ENCODE measurements at places on chromosomes 4 and X.
A peak's percentile ranks its signal among the peaks of the same experiment; 100 is the strongest.

DNA sequence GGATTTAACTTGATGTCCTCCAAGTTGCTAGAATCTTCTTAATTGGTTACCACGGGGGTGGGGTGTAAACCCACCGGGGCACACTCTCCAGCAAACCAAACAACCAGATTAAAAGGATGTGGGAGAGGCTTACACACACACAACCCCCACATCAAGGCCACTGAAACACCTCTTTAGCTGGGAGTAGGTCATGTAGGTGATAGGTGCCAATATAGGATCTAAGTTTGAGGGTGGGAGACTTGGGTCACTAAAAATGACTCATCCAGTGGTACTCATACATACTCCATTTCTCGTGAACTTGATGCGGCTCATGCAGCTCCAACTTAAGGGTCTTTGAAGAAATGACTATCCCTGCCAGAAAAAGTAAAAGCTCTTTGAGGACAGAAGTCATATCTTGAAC is 20.5 kb upstream of the CD40LG start:
- no peaks in the 10 kb centered on the region for H3K27me3 ChIP-seq
- no peak for DNase-seq
- no peak overlapping the region for H3K27ac ChIP-seq
- H3K4me1 ChIP-seq: no peaks in the 10 kb centered on the region
- H3K4me3 ChIP-seq: no peak overlapping the region

DNA sequence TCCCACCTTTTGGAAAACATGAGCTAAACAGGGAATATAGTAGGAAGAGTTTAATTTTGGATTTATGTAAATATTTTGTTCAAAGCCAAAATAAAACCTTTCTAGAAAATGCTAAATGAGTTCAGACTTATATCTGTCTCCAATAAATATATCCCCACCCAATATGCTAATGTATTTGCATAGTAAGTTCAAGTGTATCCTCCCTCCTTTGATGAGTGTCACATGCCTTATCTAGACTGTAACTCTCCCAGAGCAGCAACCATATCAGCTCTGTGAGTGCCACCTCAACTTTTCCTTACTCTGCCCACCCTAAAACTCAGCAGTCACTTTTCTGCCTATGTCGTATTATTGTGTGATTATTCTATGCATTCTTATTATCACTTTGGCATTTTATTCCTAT is 516.1 kb upstream of the NR3C2 start:
- no peaks in the 10 kb centered on the region for H3K27me3 ChIP-seq
- no peak overlapping the region for H3K4me3 ChIP-seq
- H3K27ac ChIP-seq: no peak overlapping the region
- H3K4me1 ChIP-seq: no peaks in the 10 kb centered on the region
- no peaks in the 10 kb centered on the region for H3K36me3 ChIP-seq

DNA sequence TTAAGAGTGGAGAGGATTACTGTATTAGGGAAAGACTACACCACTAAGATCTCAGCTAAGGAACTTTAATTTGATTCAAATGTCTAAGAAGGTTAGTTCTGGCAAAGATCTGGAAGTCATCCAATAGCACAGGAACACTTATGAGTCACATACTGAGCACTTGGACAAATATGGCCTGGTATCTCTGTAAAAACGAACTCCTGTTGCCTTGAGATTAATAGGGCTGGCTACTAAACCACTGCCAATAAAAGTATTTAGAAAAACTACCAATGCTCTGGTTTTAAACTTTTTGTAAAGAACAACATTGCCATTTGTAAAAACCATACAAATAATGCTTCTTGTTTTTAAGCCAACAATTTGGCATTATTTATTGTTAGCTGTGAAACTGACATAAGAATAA is 70.5 kb downstream of the SEC24D start:
- H3K27me3 ChIP-seq: no peaks in the 10 kb centered on the region
- H3K4me3 ChIP-seq: no peak overlapping the region
- peak overlapping the region; percentile 91 for H3K27ac ChIP-seq
- H3K36me3 ChIP-seq: peaks cover 3% of the 10 kb centered on the region

- no peaks in the 10 kb centered on the region for H3K36me3 ChIP-seq
- H3K4me3 ChIP-seq: no peak overlapping the region
- no peak for DNase-seq
- no peak overlapping the region for H3K27ac ChIP-seq
Measured at GRCh38 chr4:168787801-168788595, 222.1 kb downstream of the CBR4 start.

DNA sequence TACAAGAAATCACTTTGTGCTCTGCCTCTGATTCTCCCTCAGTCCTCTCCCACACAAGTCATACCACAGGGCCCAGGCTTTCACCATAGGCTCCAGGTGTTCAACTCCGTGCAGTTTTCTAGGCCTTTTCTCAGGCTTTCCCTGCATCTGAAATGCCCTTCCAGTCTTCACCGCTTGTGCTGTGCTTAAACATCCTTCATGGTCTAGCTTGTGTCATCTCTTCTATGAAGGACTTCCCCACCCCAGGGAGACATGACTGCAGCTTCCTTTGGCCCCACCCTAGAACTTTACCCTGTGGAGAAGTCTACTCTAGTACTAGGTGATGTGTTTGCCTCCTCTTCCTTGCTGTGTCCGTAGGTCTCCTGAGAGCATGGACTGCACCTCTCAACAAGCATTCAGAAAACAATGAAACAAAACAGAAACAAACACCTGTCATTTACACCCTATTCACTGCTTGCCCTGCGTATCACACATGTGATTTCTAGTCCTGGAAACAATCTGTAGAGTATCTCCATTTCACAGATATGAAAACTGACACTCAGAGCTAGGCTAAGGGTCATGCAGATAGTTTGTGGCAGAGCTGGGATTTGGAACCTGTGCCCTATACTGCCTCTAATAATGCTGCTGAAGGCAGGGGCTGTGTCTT is 22.7 kb upstream of the LEF1 start:
- H3K27ac ChIP-seq: no peak overlapping the region
- no peaks in the 10 kb centered on the region for H3K4me1 ChIP-seq
- no peak overlapping the region for H3K4me3 ChIP-seq
- no peaks in the 10 kb centered on the region for H3K27me3 ChIP-seq

- no peak overlapping the region for H3K27ac ChIP-seq
- H3K36me3 ChIP-seq: peaks cover 8% of the 10 kb centered on the region
- no peaks in the 10 kb centered on the region for H3K27me3 ChIP-seq
- no peak for DNase-seq
Measured at GRCh38 chr4:122884499-122884898, 37.9 kb downstream of the NUDT6 start.

DNA sequence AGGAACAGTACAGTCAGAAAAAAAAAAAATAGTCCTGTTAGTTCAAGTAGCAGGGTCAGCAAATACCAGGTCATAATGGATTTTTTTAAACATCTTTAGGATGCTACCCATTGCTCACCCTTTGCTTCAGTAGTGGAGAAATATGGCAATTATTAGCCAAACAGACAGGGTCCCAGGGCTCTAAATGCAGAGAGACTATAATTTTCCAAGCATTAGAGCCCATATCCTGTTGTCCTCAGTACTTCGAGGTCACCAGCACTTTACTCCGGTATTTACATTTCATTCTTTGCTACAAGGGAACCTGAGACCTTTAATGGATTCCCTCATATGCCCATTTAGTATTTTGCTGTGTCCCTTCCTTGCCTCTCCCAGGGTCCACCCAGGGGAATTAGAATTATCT is 1562.9 kb upstream of the TENM3 start:
- H3K27me3 ChIP-seq: no peaks in the 10 kb centered on the region
- no peak for DNase-seq
- H3K4me3 ChIP-seq: no peak overlapping the region
- H3K27ac ChIP-seq: no peak overlapping the region
- H3K36me3 ChIP-seq: no peaks in the 10 kb centered on the region

DNA sequence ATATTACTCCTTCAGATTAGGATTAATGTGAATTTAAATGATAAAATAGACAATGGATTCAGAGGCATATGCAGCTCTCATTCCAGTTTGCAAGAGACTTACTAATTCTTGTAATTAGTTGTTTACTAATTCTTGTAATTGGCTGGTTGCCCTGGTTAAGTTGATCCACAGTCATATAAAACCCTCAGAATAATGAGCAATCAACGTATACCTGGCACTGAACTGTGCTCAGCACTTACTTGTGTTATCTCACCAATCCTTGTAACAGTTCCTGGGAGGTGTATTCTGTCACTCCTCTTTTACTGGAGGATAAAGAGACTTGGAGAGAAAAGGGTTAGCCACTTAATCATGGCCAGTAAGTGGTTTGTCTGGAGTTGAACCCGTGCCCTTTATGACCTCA is 10.5 kb downstream of the HERC5 start:
- no peaks in the 10 kb centered on the region for H3K4me1 ChIP-seq
- peaks cover 37% of the 10 kb centered on the region for H3K36me3 ChIP-seq
- DNase-seq: no peak
- H3K27ac ChIP-seq: no peak overlapping the region
- no peak overlapping the region for H3K4me3 ChIP-seq

Measured in esophagus muscularis mucosa (tissue), 4 donors.